Pericardium fibroblast (primary cell): ENCODE measurements at places on chromosomes 6 and 20. TPM values are rescaled to one million over a fixed set of nuclear protein-coding genes. Genes with fewer than 3 reads are reported as not detected.

Gene TDRD6
- total RNA-seq = not detected in 2 replicates

Gene EYA4
- total RNA-seq = 0.60 TPM in 1 of 2 replicates, not detected in the other

Gene TMEM170B
- 0.26 and 0.47 TPM in 2 replicates for total RNA-seq

Gene RAB44
- not detected in 2 replicates for total RNA-seq

Gene CLIC5
- total RNA-seq = under 0.01 and 0.12 TPM in 2 replicates

Gene GUCA1A
- not detected in 2 replicates for total RNA-seq

Gene GGTLC1
- not detected in 2 replicates for total RNA-seq

Gene FERMT1
- 3.7 and 4.2 TPM in 2 replicates for total RNA-seq

Gene CENPW
- 0.82 and 1.6 TPM in 2 replicates for total RNA-seq

Gene LINC00237
- not detected in 2 replicates for total RNA-seq

Gene HLA-DQB2
- total RNA-seq = not detected in 2 replicates

Gene C20orf141
- 0.47 TPM in 1 of 2 replicates, not detected in the other for total RNA-seq

Gene CCN6
- total RNA-seq = not detected in 2 replicates

Gene ZNF831
- not detected in 2 replicates for total RNA-seq

Gene OR12D3
- not detected in 2 replicates for total RNA-seq

Gene MRPL14
- 25.7 and 40.7 TPM in 2 replicates for total RNA-seq

Gene OCSTAMP
- not detected in 2 replicates for total RNA-seq

Gene OTOR
- not detected in 2 replicates for total RNA-seq

Gene ZNF133
- 12.8 and 16.7 TPM in 2 replicates for total RNA-seq

Gene PTK7
- total RNA-seq = 171 and 174 TPM in 2 replicates

Gene HCRTR2
- total RNA-seq = 0.12 TPM in 1 of 2 replicates, not detected in the other

Gene TAF11
- total RNA-seq = 16.7 and 25.6 TPM in 2 replicates

Gene DDO
- total RNA-seq = 1.3 TPM in 1 of 2 replicates, not detected in the other

Gene OR2J2
- total RNA-seq = not detected in 2 replicates

Gene UBD
- not detected in 2 replicates for total RNA-seq

Gene PACSIN1
- 0.09 TPM in 1 of 2 replicates, not detected in the other for total RNA-seq

Gene HLA-DOA
- total RNA-seq = not detected in 2 replicates
